Stimulated activated CD4-positive, alpha-beta T cell treated with anti-CD3 and anti-CD28 coated beads, Interleukin-4, amount 100 ng/mL, for 48 hours (primary cell): ENCODE measurements at places on chromosomes 13 and 19.

DNA sequence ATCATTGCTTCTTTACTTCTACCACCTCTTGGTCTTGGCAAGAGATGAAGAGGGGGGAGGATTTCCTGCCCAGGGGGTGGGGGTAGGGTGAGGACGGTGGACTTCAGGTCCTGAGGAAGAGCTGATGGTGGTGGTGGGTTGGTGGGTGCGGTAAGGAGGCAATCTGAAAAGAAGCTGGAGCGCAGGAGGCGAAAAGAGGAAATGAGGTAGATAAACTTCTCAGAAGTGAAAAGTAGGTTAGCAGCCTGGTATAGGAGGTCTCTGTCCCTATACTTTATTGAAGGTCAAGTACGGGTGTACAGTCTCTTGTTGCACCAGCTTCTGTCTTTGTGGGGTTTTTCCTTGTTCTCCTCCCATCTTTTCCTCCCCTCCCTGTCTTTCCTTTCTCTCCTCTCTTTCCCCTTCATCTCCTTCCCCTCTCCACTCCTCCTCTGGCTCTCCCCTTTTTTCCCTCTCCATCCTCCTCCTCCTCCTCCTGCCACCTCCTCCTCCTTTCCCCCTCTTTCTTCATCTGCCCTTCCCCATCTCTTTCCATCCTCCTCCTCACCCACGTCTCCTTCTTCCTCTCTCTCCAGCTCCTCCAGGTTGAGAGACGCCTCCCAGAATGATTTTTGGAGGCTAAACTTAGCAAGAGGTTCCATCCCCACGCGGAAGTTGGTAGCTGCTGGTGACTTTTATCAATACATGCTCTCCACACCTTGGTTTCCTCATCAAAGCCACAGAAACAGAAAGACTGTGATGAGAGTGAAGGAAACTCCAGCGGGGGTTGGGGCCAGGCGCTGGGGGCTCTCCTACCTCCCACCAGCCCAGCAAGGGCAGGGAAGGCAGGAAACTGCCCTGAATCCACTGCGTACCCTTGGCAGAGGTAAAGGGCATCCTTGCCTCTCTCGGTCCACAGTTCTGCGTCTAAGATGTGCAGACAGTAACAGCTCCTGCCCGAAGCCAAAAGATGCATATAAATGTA, 15.3 kb downstream of the TNFSF14 start:
- DNase-seq = no peak

DNA sequence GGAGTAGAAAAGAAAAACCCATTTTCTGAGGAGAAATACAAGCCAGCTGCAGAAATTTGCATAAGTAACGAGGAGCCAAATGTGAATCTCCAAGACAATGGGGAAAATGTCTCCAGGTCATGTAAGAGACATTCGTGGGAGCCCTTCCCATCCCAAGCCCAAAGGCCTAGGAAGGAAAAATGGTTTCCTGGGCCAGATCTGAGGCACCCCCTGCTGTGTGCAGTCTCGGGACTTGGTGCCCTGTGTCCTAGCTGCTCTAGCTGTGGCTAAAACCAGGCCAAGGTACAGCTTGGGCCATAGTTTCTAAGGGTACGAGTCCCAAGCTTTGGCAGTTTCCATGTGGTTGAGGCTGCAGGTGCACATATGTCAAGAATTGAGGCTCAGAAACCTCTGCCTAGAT, 444.9 kb downstream of the PCDH20 start:
- no peak for DNase-seq

- DNase-seq = no peak
Measured at GRCh38 chr19:47723581-47723940, 10.3 kb downstream of the EHD2 start.

- peak; percentile 20 for DNase-seq
Measured at GRCh38 chr13:50594276-50595051, 249.0 kb downstream of the DLEU7 start.

- DNase-seq = no peak
Measured at GRCh38 chr13:110156301-110157049, 150.5 kb downstream of the COL4A1 start.

DNA sequence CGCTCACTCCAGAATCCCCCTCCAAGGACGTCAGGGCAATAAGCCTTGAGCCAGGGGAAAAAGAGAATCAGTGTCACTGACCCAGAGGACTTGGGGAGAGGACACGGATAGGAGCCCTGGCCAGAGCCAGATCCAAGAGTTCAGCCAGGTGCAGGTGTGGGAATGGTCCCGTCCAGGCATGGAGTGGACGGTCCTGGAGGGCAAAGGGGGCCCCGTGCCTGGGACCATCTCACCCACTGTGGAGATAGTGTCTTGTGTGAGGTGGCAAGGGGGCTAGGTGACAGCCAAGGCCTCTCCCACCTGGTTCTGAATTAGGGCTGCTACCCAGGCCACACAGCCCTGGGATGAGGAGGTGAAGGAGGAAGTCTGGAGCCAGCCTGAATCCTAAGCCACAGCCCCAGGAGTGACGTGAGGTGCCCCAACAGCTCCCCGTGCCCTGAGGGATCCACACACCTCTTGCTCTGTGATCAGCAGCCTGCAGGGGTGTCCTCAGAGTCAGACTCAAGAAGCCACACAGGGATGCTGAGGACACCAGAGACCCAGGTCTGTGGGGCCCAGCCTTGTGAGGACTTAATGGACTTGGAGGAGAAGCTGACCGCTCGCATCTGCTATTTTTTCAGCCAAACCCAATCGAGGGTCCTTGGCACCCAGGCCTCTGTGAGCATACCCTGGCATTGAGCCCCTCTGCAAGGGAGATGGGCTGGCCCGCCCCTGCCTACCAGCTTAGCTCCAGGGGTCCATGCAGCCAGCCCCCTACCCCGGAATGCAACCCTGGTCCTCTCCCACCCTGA, 16.4 kb upstream of the ZNF14 start:
- no peak for DNase-seq

DNA sequence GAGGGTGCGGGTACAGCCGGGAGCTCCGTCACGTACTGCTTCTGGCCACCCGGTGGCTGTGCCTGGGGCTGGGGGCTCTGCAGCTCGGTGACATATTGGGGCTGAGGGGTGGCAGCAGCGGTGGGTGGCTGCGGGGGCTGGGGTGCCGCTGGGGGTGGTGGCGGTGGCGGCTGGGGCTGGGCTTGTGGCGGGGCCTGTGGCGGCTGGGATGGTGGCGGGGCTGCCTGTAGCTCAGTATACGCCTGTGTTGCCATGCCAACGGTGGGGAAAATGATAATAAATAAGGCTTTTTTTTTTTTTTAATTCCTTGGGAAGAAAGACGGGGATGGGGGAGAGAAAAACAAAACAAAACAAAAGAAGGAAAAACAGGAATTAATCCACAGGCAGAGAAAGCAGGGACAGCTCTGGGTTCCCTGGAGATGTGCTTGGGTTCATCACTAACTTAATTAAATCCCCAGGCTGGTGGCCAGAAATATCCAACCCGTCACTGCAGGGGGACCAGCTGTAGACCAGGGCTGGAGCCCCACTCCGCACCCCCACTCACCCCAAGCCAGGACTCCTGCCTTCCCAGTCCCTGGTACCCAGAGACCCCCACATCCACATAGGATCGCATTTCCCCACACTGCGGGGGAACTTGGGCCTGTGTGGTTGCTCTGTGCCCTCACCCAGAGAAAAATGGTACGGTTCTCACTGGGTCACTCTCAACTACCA, 12.4 kb downstream of the RFX1 start:
- no peak for DNase-seq

GRCh38 chr19:29574510-29574909, 31.6 kb upstream of the POP4 start:
- DNase-seq = no peak

GRCh38 chr13:19781526-19781925, 1.2 kb downstream of the PSPC1 start:
- DNase-seq = no peak

- no peak for DNase-seq
Measured at GRCh38 chr13:25722893-25723292, 328.9 kb downstream of the SHISA2 start.

DNA sequence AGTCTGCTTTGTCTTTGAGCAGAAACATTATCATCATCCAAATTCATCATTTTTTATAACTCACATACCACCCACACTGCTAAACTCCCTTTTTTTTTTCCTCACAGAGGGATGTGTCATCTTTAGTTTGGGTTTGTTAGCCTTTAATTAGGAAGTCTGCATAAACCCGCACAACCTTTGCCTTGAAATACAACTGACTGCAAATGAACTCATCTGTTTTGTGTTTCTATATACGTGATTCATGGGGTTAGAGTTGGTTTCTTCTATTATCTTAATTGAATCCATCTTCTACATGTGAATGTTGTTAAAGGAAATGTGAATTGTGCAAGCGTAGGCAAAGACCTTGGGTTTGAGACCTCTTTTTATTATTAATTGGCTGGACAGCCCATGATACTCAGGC, 102.7 kb downstream of the SLAIN1 start:
- no peak for DNase-seq

DNA sequence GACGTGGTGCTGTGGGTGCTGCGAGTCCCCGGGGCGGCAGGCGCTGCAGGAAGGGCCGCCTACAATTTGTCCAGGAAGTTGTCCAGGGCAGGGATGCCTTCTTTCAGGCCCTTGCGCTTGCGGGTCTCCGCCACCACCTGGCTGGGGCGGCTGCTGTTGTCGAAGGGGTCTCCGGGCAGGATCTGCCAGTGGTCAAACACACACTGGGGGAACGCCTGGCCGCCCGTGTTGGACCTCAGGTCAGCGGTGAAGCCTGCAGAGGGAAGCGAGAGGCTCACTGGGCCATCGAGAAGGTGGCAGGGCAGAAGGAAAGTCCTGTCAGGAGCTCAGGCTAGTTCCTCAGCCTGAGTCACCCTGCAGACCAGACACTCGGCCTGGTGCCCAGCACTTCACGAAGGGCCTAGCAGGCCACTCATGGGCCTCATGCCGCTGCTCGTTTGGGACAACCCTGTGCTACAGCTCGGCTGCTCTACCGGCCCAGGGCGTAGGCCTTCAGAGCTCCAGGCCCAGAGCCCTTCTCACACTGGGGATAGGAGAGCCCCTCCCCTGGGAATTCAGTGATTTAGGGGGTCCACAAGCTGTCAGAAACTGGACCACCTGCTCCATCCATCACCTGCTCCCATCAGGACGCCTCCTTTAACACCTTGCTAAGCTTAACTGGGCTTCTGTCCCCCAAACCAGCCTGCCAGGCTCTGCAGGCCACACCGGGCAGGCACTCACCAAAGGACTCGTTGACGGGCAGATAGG, 5.8 kb upstream of the DAPK3 start:
- DNase-seq = no peak

DNA sequence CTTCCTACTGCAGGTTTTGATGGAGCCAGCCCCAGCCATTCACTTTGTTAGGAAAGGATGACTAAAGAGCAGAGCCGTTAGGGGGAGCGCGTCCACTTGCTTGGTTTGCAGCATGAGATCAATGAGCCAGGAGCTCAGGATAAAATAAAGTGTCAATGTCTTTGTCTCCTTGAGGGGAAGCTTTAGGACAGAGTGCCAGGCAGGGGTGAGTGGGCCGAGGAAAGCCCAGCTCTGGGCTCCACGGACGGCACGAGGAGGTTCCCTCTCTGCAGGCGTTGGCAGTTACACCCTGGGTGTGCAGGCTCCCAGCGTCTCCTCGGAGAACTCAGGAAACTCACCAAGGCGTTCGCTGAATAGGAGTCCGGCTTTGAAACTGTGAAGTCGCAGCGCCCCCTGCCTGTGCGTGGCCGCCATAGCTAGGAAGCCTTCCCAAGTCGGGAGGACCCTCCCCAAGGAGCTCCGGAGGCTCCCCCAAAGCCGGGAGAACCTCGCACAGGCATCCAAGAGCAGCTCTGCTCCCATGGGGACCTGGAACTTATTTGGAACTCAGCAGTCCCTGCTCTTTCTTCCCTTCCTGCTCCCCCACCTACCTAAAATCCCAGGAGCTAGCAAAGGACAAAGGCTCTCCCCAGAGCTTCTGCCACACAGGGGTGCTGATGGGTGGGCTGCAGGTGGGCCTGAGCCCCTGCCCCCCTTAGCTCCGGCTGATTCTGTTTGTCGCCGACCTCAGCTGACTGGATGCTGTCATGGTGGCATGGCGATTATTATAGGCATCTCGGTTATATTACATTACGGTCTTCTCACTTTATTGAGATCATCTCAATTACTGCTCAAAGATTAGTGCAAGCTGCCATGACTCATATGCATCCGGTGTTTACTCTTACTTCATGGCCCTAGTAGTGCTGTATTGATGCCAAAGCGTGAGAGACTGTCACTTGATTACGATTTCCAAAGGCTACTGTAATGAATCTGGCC, 34.4 kb downstream of the GSX1 start:
- peak; percentile 64 for DNase-seq

DNA sequence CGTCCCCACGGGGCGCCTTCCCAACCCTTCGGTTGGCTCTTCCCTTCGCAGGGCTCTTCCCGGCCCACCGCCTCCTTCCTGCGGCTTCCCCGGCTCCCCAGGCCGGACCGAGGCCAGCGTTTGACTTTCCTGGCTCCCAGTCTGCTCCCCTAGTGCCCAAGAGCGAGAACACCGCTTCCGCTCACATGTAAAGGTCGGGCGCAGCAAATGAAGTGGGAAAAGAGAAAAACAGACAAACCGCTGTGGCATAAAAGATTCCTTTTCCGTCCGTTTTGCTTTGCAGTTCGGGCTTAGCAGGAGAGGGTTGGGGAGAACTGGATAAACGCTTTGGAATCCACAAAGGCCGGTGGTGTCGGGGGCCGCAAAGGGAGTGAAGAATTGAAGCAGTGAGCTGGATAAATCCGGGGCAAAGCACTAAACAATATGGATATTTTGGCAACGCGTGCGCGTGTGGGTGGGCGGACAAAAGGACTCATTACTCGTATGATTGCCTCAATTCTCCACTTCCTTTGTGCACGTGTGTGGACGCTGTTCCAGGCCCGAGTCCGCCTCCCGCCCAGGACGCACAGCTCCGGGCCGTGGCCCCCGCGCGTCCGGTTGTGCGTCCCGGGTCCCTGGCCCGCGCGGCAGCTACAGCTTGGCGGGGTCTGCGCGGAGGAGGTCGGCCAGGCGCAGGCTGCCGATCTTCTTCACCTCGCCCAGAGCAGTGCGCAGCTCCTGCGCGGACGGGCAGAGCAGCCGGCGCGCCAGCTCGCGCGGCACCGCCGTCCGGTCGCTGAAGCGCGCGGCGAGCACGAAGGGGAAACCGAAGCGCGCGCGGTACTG, 8.6 kb upstream of the CDX2 start:
- DNase-seq = no peak

DNA sequence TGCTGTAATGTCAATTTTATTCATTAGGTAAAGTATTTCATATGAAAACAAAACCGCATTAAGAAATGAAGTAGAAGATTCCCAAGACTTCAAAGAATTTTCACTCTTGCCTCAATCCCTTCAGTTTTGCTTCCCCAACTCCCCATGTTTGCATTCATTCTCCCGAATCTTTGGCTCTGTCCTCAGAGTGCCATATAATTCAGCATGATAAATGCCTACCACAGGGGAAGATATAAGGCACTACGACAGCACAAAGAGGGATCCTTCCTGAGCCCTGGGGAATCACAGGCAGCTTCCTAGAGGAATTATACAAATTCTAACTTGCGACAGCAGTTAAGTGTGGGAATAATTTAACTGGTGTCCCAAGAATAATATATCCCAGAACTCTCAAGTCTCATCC, 68.5 kb downstream of the TSC22D1 start:
- DNase-seq = no peak
